Liver (tissue), 10 donors: ENCODE measurements at places on chromosomes 3 and 15.
A peak's percentile ranks its signal among the peaks of the same experiment; 100 is the strongest.

DNA sequence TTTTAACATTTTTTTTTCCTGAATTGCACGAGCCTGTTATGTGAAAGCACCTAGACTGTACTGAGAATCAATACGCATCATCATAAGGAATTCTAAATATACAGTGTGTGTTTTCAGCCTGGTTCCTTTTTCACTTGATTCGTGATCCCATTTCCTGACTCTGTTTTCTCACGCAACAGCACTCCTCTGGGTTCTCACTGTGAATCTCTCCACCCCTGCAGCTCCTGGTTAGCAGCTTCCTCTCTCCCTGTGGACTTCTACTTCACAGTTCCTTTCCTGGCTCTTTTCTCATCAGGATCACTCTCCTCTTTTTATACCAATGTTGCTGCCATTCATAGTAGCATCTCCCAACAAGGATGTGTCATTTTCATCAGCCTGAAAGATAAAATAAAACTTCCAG lies 297.2 kb downstream of the CADM2 start:
- no peak for DNase-seq

- no peak for DNase-seq
Observed at GRCh38 chr15:96497951-96498350, 167.5 kb downstream of the NR2F2 start.

- peak; percentile 33 for DNase-seq
Observed at GRCh38 chr15:31260646-31261265, 65.9 kb upstream of the KLF13 start.

DNA sequence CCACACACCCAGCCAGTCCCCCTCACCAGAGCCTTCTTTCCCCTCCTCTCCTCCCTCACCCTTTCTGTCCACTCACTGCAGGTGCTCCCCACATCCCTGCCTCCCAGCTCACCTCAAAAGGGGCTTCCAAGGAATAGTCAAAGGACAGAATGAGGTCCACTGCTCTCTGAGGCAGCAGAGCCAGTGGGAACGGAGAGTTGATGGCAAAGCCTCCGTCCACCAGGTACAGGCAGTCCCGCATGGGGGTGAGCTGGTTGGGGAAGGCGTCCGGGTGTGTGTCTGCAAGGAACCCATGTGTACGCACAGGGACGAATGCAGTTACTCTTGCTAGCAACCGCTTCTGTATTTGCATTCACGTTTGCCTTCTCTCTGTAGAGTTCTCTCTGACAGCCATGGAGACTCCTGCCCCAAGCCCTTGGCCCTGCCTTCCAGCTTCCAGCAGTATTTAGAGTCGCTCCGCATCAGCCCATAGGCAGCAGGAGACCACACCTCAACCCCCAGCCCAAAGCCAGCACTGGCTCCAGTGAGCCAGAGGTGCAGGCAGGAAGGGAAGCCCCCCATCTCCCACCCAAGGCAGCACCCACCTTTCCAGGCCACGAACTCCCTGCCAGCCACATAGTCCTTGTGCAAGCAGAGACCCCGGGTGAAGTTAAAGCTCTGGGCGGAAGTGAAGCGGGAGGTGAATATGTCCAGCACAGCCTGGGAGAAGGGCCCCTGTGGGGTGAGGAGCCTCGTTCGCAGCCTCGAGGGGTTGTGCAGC lies 12.4 kb downstream of the PLA2G4F start:
- DNase-seq: no peak

GRCh38 chr15:65791335-65792137 lies 557 bp downstream of the DENND4A start:
- peak; percentile 77 for DNase-seq

DNA sequence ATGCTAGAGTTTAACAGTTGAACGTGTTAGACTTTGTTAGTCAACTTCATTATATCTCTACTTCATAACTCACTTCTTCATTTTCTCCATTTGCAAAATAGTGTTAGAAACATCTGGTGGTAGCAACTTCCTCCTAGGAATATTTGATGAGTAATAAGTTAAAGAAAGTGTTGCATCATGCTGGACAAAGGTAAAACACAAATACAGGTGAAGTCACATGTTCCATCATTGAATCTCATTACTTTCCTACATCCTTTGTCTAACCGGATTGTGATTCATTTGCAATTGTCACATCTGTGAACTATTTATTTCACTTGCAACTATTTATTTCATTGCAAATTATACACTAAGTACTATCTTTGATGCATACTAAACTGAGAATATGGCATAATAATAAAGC lies 186.5 kb downstream of the TUSC7 start:
- DNase-seq: no peak

- DNase-seq: no peak
Observed at GRCh38 chr3:1529676-1530075, 436.9 kb downstream of the CNTN6 start.

DNA sequence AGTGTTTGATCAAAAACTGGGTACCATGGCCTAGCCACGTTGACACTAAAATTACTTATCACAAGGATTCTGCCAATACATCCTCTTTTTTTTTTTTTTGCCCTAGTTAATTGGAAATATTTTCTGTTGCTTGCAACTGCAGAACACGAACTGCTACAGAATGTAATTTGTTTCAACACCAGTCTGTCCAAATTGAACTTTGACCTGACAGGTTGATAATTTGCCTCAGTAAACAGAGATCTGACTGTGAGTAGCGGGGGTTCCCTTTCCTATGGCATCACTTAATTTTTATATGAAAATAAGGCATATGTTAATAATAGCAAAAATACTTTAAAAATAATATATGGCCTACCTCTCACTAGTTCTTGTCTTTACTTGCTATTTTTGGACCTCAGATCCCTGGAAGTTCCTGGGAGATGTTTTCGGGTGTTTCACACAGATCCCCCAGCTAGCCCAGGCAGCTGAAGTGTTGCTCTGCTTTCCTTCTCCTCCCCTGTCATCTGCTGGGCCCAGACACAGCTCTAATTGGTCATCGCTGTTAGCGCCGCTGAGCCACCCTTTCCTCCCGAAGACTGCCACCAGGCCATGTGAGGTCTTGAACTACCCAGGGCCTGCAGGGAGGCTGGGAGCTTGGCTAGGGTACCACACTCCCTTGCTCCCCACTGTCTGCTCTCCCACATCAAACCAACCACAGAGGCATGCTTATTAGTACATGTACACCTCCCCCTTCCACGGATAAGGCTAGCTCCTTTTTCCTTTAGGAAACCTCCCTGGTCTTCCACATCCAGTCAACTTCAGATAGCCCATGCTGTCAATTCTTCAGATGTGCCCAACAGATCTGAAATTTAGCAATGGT lies 89.8 kb upstream of the RNF7 start:
- no peak for DNase-seq

DNA sequence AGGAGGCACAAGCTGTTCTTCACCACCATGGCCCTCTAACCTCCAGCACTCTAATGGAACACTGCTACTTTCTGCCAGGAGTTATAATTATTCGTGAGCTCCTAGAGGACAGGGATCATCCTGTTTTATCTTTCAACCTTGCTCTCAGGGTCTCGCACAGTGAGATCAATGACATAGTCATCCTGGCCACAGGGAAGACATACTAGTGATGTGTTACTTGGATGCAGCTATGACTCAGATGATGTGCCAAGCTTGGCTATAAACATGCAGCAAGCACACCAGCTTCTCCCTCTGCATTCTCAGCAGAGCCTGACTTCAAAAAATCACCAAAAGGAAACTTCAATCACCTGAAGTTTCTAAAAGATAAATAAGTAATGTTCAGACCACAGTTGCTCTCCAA lies 203.8 kb upstream of the HES1 start:
- DNase-seq: no peak

DNA sequence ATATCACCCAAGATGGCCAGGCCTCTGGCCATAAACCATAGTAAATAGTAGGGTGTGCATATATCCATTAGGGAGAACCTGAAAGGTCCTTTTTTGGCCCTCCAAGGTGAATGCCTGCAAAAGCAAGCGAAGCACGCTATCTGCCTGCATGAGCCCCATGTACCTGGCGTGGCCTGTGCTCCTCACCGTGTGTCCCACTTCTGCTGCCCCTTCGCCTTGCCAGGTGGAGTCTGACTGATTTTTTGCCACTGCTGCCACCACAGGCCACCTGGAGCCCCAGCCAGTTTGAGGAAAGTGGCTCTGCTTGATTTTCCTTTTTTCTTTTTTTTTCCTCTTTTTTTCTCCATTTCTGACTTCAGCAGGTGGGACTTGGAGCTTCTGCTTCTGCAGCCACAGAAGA lies 139.7 kb downstream of the SNRPN start:
- DNase-seq: peak; percentile 5

DNA sequence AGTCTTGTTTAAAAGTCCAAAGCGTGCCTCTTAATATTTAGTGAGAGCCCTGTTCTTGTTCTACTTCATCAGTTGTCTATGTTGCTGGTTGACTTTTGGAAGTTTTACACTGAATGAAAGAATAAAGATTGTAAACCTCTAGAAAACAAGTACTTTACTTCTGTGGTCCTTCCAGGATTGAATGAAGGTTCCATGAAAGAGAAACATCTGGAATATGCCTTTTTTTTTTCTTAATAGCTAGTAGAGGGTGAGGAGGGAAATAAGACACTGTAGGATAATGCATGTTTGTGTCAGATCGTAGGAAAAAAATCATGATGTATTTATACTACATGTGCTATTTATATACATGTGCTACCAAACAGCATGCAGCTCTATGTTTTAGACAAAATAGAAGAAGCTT lies 203.0 kb downstream of the GHSR start:
- DNase-seq: no peak

DNA sequence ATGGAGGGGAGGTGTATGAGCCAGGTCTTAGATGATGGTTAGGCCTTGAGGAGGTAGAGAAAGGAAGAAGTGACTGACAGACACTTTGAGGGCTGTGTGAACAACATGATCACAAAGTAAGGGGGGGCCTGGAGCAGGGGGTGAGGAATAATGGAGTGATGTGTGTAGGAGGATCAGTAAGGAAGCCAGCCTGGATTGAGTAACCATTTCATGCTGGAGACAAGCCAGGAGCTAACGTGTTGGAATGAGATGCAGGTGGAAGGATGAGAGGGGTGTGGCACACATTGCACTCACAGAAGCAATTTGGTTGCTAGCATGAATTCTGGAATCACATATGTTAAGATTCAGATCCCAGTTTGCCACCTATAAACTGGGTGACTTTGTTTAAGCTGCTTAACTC lies 65.5 kb downstream of the BBX start:
- no peak for DNase-seq

GRCh38 chr3:129070086-129070885 lies 9.7 kb downstream of the GP9 start:
- no peak for DNase-seq

DNA sequence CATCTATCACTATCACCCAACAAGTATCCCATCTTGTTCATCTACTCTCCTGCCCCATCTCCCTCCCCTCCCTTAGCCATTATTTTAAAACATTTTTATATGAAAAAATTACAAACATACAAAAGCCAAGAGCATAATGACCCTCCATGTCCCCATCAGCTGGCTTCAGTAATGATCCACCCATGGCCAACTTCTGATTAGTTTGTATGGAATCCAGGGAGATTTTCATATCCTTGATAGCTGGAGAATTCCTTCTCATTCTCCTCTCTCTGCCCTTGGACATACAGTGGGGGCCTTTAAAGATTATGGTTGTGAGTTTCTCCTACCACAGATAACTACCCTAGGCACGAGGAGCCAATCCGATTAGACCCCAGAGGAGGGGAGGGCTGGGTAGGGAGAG lies 40.2 kb downstream of the IRAK2 start:
- no peak for DNase-seq

DNA sequence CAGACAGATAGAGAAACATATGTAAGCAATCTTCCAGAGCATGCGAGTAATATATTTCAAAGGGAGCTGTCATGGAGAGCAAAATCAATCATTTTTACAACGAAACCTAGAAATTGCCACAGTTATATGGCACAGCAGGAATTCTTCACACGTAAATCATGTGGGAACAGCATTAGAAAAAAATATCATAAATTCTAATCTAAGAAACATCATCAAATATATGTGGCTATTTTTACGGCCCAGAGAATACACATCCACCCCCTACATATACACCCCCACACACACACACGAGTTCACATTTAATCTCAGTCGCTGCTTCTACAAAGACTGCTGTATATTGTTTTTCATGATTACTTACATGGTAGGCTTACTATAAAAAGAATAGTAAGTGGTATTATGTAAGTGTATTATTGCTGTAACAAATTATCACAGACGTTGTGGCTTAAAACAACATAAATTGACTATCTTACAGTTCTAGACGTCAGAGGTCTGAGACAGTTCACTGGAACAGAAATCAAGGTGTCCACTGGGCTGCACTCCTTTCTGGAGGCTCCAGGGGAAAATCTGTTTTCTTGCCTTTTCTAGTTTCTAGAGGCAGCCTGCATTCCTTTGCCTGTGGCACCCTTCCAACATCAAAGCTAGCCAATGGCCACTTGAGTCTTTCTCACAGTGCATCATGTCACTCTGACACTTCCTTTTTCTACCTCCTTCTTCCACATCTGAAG lies 363.3 kb downstream of the ULK4 start:
- DNase-seq: no peak

- DNase-seq: no peak
Observed at GRCh38 chr3:196650740-196651311, 11.3 kb downstream of the NRROS start.

- DNase-seq: no peak
Observed at GRCh38 chr3:30181178-30181465, 425.3 kb upstream of the TGFBR2 start.

- DNase-seq: no peak
Observed at GRCh38 chr3:107468782-107469181, 54.0 kb upstream of the BBX start.

- no peak for DNase-seq
Observed at GRCh38 chr15:64634027-64634426, 141.4 kb downstream of the RBPMS2 start.

DNA sequence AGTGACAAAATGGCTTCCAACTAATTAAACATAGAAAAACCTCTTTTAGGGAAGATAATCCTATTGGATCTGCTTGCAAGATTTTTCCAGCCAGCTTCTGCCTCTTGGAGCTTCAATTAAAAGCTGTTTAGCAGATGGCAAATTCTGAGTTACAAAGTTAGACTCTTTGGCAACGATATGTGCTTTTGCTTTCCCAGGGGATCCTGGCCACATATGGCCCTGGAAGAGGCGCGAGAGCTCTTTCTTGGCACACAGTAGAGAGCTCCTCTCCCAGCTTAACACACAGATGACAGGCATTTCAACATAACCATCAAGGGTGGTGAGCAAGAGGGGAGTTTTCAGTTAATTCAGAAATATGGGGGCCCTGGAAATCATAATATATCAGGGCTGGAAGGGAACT lies 41.6 kb upstream of the GALNT15 start:
- DNase-seq: no peak

DNA sequence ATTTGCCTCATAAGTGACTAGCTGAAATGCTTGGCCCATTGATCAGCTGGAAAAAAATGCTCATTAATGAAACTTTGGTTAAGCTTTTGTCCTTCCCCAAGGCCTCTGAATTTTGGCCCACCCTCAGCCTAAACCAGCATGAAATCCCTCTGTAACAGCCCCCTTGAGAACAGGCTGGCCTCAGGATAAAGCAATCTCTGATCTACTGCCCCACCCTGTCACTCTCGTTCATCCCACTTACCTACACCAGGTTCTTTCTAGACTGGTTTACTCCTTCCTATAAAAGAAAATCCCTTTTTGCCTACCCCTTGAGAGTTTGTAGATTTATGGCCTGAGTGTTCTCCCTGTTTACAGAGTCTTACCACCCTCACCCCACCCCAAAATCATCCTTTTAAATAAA lies 3.4 kb upstream of the AEN start:
- no peak for DNase-seq

- DNase-seq: no peak
Observed at GRCh38 chr3:166177130-166177529, 339.9 kb upstream of the BCHE start.

GRCh38 chr3:159266779-159267178 lies 464.9 kb downstream of the MFSD1 start:
- DNase-seq: no peak

GRCh38 chr3:31054032-31054431 lies 159.6 kb upstream of the GADL1 start:
- no peak for DNase-seq
